ENCODE measurements at places on chromosomes 12 and 14. TPM values are rescaled to one million over a fixed set of nuclear protein-coding genes. Genes with fewer than 3 reads are reported as not detected.

DNA sequence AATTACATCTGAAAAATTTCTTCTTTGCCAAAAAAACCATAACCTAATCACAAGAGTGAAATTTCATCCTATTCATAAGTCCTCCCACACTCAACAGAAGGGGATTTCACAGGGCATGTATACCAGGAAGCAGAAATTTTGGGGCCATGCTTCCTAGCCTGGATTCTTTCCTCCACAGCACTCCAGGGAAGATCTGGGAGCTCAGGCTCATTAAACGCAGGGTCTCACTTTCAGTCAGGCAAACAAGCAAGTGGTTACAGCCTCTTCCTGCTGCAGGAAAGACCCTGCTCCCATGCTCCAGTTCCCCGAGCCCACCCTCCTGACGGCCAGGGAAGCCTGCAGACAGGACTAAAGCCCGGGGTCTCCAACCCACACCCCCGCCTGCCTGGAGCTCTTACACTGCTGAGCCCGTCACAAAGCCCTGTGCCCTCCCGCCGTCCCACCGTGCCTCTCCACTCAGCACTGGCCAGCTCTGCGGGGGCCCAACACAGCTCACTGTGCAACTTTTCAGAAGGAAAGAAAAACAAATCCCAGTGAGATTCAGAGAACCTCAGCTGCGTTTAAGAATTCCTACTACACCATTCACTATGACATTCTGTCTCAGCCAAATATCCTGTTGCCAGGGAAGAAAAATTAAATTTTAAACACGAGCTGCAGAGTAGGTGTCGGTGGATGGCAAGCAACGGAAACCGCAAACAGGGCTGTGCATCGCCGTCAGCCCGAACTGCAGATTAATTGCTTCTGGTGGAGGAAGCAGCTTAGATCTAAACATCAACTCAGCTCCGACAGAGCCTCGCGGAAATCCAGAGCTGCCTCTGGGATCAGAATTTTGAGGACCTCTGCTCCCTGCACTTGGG is 106.7 kb upstream of the SFSWAP start:
- DNase-seq: no peak

- no peak for DNase-seq
Observed at GRCh38 chr12:121057794-121058193, 18.7 kb upstream of the OASL start.

DNA sequence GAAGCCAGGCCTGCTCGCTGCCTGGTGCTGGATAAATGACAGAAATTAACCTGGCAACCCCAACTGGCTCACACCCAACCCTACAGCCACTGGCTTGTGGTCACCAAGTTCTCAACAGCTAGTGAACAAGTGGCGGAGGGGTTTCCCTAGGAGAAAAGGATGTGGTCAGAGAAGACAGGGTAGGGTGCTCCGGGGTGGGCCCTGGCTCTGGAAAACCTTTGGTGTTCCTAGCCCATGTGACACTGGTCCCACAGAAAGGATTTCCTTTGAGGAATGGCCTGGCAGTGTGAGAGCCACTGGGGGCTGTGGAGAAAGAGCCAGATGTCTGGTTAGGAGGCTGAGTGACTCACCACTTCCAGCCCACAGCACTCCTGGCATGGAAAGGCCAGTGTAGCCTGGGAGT is 8.7 kb downstream of the SYNE3 start:
- DNase-seq: no peak

DNA sequence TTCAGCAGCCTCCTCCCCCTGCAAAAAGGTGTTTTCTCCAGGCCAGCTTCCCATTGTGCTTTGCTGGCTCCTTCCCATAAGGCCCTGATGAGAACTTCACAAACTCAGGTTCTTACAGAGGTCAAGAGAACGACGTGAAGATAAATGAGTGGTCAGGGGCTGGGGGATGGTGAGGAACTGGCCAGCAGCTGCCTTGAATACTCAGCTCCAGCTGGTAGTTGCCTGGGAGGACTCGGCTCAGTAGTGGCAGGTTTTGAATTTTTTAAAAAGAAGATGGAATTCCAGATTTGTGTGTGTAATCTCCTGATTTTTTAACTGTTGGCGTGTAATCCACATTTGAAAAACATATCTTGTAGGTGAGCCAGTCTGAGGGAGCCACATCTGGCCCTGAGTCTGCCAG is 5.9 kb downstream of the DDX55 start:
- DNase-seq: no peak

DNA sequence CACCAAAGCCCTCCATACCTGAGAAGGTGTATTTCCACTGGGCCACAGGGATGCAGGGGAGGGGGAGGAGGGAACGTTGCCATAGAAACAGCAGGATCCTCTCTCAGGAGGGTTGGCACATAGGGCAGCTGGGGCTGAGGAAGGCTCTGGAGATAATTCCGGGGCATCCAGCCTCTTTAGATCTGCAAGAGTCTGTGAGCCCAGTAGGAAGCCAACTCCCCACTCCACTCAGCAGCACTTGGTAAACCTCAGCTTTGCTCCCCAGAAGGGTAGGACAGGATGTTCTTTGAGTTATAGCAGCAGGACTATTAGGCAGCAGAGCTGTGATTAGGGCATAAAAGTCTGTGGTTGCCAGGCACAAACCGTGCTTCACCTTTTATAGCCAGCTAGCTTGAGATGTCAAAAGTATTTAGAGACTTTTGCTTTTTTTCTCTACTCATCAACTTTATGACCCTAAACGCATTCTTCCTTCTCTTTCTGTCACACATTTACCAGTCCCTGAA is 7.8 kb upstream of the PLEKHG3 start:
- no peak for DNase-seq

GRCh38 chr14:20631880-20632389 is 9.6 kb downstream of the OR6S1 start:
- no peak for DNase-seq

- DNase-seq: no peak
Observed at GRCh38 chr14:50778721-50779483, 52.1 kb downstream of the NIN start.

- no peak for DNase-seq
Observed at GRCh38 chr14:27391331-27391730, 793.5 kb upstream of the NOVA1 start.

DNA sequence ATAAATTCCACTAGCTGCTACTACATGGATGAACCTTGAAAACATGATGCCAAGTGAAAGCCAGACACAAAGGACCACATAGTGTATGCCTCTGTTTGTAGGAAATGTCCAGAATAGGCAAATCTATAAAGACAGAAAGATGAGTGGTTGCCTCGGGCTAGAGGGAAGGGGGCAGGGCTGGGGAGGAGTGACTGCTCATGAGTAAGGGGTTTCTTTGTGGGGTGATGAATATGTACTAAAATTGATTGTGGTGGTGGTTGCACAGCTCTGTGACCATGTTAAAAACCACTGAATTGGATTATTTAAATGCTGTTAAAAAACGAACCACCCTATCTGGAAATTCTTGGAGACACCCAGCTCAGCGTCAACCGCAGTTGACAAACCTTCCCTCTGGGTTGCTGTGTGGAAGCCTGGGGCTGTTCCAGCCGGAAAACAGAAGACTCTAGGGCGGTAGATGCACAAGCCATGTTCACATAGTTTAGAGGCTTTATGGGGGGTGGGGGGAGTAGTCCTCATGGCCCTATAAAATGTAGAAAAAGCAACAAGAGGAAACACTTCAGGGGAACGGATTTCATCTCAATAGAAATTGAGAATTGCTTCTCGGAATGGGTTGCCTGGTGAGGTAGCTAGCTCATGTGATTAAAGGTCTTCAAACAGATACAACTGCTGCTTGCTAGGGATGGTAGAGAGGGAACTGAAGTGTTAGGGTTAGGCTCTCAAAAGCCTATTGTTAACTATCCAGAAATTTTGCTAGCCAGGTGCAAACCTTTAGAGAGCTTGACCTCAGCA is 29.4 kb downstream of the RIN3 start:
- no peak for DNase-seq

- DNase-seq: no peak
Observed at GRCh38 chr14:102510616-102511520, 1.3 kb upstream of the ANKRD9 start.

DNA sequence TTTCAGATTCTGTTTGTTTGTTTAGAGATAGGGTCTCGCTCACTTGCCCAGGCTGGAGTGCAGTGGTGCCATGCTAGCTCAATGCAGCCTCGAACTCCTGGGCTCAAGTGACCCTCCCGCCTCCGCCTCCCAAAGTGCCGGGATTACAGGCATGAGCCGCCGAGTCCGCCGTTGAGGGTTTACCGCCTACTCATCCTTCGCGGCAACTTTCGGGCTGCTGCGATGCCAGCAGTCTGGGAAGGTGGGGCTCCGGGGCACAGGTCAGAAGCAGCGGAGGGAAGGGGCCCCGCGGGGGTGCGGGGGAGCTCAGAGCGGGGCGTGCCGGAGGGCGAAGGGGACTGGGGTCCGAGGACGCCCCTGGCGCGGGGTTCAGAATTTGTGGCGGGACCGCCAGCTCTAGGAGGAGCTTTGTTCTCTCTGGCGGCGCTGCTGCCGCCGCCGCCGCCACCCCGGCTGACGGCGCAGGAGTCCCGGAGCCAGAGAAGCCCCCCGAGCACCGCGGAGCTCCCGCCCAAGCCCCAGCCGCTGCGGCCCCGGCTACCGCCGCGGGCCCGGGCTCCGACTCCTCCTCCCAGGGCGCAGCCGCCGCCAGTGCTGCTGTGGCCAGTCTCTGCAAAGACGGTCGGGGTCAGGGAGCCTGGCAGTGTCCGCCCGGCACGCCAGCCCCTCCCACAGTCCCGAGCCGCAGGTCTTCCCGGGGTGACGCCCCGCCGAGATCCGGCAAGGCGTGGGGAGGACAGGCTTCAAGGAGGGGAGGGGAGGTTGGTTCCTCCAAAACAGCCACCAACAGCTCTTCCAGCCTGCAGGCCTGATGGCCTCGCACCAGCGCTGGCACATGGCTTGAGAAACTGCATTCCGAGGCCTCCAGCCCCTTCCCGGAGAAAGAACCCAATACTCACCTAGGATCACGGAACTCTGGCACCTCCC is 10.9 kb upstream of the KRT77 start:
- no peak for DNase-seq

- DNase-seq: no peak
Observed at GRCh38 chr14:77319422-77319821, 1.3 kb downstream of the POMT2 start.

DNA sequence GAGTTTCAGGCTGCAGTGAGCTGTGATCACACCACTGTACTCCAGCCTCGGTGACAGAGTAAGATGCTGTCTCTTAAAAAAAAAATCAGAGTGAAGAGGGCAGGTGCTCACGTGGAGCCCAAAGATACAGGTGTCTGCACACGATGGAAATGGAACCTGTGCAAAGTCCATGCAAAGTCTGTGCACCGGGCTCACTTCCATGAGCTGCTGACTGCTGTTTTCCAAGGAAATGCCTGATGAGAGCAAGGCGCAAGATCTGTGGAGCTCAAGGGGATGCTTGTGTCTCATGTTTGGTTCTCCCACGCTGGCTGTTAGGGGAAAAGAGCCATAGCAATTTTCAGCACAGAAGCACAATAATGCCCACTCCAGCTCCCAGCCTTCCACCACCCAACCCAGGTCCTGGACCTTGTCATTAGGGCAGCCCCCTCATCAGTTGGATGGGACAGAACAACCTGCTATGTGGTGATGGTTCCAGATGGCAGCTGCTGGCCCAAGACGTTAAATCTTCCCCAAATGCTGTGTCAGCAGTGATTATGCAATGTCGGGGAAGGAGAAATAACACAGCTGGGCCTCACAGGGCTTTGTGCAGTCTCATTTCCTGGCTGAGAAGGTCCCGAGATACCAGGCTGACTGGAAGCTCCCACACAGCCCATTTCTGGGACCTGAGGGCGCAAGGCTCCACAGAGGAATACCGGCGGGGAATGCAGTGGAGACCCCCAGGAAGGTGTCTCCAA is 27.9 kb upstream of the DICER1 start:
- peak; percentile 85 for DNase-seq

DNA sequence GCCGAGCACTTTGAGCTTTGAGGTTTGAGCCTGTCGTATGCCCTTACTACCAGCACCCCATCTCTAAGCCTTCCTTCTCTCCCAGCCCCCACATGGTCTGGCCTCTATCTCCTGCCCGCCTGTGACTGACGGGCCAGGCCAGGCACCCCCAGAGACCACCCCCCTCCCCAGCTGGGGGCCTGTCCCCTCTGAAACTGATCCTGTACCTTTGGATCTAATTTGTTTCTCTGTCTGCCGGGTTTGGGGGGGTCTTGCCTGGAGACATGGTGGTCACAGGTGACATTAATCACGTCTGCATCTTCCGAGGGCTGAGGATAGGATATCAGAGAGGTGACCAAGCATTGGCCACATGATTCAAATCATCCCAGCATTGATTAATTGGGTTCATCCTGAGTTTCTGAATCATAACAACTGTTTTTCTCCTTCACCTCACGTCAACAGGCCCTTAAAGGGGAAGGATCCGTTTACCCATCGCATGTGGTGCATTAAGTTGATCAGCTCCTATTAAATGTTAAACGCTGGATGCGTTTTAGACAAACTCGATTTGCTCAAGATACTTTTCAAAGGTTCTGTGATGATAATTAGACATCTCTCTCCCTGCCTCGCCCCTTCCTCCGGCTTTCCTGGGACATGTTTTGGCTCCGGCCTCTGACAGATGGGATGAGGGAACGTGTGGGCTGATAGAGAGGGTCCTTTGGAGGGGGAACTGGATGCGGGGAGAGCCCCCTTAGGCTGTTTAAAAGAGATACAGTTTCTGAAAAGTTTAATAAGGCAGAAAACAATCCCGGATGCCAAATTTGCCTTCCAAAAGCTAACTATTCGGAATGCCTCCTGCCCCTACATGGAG is 63.3 kb upstream of the TBX3 start:
- no peak for DNase-seq

DNA sequence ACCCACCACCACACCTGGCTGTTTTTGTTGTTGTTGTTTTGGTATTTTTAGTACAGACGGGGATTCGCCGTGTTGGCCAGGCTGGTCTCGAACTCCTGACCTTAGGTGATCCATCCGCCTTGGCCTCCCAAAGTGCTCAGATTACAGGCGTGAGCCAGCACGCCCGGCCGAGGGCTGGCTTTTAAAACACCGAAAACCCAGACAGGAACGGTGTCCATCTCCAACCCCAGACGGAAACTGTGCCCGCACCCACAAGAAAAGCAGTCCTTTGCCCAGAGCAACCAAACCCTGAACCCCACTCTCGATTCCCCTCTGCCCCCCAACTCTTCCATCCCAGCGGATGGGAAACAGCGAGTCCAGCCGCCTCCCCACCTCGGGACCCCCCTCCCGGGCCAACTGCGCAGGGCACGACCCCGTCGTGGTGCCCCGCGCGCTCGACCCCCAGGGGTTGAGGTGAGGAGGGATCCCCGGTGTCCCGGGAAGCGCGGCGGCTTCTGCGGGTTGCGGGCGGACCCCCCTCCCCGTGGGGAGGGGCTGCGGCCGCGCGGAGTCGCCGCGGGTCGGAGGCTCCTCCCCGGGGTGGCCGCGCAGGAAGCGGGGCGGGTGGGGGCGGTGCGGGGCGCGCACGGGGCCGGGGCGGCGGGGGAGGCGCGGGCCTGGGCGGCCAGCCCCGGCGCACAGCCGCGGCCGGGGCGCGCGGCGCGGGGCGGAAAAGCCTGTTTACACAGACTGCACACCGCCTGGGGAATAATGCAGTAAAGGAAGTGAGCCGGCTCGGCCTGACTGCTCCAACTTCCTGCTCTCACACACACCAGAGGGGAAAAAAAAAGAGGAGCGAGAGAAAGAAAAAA is at the start of gene ELK3:
ELK3 (plus strand) TSS at position 651 of the 851 bp plus-strand sequence.
- DNase-seq: no peak

Gene PRB2
- not detected for polyA plus RNA-seq

Gene DIO2
- 1.1 TPM for polyA plus RNA-seq

Gene SERPINA9
- polyA plus RNA-seq: not detected

Gene RPS6KL1
- polyA plus RNA-seq: 1.3 TPM

Gene CLIP1
- 24.4 TPM for polyA plus RNA-seq

Gene ESR2
- polyA plus RNA-seq: 2.1 TPM

Gene KRT6C
- not detected for polyA plus RNA-seq

Gene CLEC1A
- 18.5 TPM for polyA plus RNA-seq

Gene TMCC3
- polyA plus RNA-seq: 5.6 TPM

Gene FIGNL2
- 1.2 TPM for polyA plus RNA-seq

Gene ANKS1B
- 9.3 TPM for polyA plus RNA-seq

Gene MGAT2
- 9.6 TPM for polyA plus RNA-seq

Gene GLT8D2
- polyA plus RNA-seq: 29.5 TPM

Data from right lung (tissue), 10 donors.